Fibroblast of skin of right biceps (primary cell): ENCODE measurements at places on chromosomes 6 and 20.

DNA sequence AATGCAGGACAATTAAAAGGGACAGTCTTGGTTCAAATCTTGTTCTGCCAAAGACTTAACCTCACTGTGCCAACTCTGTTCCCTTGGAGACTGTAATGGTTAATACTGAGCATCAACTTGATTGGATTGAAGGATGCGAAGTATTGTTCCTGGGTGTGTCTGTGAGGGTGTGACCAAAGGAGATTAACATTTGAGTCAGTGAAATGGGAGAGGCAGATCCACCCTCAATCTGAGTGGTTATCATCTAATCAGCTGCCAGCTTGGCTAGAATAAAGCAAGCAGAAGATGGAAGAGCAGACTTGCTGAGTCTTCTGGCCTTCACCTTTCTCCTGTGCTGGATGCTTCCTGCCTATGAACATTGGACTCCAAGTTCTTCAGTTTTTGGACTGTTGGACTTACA, 474.4 kb downstream of the CD83 start:
- no peak for DNase-seq

GRCh38 chr6:170441316-170441715, 111.8 kb downstream of the PSMB1 start:
- peak; percentile 14 for DNase-seq

GRCh38 chr20:14685183-14685582, 347.8 kb upstream of the FLRT3 start:
- DNase-seq: no peak

DNA sequence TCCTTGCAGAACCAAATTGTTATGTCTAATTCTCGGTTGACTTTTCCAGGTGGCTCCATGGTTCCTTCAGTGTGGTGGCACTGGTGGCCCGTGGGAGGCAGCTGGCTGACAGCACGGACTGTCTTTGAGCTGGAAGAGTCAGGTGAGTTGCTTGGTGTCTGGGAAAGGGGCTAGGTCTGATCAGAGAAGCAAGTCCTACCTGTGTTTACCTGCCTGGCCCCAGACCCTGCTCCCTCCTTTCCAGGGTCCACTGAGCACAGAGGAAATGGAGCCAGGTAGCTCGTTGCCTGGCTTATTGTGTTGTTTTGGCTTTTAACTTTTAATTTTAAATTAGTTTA, 111.8 kb downstream of the BANF2 start:
- no peak for DNase-seq

DNA sequence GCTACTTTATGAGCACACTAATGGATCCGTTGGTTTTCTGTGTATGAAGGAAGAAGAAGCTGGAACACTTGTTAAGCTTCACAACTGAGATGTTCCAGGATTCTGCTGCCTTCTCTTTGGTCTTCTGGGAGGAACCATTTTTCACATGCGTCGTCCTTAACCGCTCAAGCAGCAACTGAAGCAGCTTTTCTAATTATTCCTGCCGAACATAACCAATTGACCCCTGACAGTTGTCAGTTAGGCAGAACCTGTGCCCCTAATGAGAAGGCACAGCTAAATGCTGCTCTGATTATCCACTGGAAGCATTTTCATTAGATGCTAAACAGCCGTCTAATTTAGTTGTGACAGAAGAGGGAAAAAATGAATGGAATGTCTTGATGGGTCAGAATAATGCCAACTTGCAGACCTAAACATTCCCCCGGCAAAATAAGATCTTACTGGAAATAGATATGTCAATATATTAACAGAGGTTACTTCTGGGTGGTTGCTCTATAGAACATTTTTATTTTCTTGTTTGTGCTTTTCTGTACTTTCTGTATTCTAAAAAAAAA, 85.0 kb upstream of the SMLR1 start:
- DNase-seq: peak; percentile 47

DNA sequence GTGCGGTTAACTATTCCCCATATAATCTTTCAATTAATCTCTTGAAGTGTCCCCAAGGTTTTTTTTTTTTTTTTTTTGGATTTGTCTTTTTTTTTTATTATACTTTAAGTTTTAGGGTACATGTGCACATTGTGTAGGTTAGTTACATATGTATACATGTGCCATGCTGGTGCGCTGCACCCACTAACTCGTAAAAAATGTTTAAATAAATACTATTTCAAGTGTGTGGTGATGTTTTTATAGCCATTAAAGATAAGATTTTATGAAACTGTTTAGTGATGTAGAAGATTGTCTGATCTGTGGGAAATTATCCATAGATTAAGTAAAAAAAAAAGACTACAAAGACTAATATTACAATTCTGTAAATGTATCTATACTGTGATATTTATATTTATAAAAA, 12.6 kb upstream of the HLA-DQA1 start:
- no peak for DNase-seq

- DNase-seq: no peak
Observed at GRCh38 chr6:24099181-24099580, 26.8 kb upstream of the NRSN1 start.

- DNase-seq: no peak
Observed at GRCh38 chr6:141437011-141437410, 695.7 kb upstream of the GJE1 start.

DNA sequence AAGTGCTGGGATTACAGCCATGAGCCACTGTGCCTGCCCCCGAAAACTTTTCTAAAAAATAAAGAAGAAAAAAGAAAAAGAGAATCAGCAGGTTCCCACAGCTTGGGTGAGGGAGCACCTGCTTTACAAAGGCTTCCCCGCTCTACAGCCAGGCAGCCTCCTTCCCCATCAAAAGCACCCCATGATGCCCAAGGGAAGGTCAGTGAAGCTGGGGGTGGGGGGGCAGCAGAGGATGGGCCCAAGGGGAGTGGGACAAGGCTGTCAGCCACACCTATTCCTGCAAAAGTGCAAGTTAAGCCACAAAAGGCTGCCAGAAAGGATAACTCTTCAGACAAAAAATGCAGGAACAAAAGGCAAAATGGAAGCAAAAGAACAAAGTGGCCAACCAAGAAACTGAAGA, 72.5 kb downstream of the FAM50B start:
- DNase-seq: no peak

DNA sequence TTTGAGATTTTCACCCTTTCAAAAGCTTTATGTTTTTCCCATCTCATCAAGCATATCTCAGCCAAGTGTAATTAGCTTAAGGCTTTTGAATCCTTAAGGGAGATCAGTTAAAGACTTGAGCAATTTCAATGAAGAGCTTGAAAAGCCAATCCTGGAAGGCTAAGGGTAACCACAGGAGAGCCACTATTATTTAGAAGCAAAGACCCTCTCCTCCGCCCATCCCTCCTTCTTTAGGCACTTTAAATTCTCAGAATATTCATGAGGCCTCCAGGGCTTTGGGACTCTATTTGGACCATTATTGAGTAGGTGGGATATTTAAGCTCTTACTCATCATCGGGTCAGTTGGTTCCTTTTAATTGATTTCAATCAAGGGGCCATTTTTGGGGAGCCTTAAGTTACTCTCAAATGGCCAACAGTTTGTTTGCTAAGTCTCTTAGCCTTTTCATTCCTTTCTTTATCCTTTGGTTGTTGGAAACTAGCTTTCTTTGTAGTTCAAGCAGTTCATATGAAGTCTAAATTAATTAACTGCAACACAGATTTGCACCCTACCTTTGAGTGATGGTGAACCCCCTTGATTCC, 567.2 kb downstream of the KIF16B start:
- DNase-seq: no peak

DNA sequence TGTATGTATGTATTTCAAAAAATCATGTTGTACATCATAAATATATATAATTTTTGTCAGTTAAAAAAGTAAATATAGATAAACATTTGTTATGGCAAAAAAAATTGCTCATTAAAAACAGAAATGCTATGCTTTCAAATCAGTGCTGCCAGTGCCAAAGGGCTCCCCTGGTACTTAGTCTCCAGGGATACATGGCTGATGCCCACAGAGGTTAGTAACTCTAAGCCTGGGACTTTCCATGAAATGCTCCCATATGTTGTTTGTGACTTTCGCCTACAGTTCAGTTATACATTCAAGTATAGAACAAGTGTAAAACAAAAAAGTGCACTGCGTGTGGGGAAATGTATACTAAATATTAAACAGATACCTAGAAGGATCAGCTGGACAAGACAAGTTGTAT, 104.0 kb downstream of the TENT5A start:
- DNase-seq: no peak

GRCh38 chr20:59429396-59429795, 129.0 kb downstream of the EDN3 start:
- DNase-seq: no peak

GRCh38 chr20:17998446-17998845, 29.6 kb downstream of the MGME1 start:
- no peak for DNase-seq

GRCh38 chr6:35213824-35214756, at the start of gene SCUBE3:
Gene SCUBE3, plus strand, starts transcription at chr6:35213956. Its CDS starts 463 bp downstream, at chr6:35214419.
- DNase-seq: peak; percentile 62

DNA sequence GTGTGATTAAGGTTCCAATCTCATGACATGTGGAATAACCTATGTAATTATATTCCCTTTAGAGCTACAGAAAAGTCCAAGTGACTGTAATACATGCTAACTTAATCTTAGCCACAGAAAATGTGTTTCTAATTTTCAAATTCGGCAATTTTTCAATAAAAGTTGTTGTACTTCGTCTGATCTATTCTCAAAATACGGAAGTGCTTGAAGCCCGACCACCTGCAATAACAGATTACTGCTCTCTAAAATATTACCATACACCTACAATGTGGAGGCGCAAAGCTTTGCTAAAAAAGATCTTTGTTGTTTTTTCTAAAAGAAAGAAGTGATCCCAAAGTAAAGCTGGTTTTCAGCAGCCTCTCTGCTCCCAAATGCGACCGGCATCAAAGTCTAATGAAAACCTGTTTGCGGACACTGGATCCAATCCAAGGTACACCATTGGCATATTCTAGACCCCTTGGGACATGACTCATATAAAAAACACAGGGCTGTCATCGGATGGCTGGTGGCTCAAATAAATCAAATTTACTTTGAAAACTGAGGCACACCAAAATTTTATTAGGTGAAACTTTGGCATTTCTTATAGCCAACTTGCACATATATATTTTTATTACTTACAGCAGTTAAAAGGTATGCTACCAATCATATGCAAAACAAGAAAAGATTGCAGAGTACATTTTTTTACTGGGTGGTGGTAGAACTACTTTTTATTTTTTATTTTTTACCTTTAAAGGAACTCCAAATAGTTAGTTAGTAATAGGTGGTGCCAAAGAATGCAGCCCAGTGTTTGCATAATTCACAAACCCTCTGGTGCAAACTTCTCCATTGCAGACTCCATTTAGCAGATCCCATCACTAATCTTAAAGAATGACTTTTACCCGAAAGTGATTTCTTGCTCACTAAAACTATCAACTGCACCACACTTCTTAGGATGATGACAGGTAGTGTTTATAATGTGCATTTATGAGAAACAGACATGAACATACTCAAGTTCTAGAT, 118.7 kb upstream of the TBX18 start:
- DNase-seq: peak; percentile 58

DNA sequence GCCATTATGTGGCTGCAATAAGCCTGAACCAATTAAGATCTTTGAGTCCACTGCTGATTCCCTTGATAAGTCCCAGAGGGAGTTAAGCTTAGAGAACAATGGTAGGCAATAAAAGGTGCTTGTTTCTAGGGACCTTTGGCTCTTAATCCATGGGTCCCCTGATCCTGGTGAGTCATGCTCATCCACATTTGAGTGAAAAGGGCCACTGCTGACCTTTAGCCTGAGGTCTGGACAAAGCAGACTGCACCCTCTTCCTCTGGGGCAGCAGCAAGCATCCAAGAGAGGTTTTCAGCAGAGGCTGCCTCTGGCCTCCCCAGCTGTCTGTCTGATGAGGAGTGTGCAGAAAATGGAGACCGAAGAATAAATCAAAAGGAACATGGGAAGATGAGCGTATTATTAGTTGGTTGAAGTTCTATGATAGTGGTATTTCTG, 16.1 kb upstream of the SCGN start:
- no peak for DNase-seq

- DNase-seq: peak; percentile 45
Observed at GRCh38 chr20:50193199-50193835, 2.7 kb downstream of the CEBPB start.

GRCh38 chr6:134550604-134551003, 232.7 kb upstream of the SGK1 start:
- peak; percentile 83 for DNase-seq

DNA sequence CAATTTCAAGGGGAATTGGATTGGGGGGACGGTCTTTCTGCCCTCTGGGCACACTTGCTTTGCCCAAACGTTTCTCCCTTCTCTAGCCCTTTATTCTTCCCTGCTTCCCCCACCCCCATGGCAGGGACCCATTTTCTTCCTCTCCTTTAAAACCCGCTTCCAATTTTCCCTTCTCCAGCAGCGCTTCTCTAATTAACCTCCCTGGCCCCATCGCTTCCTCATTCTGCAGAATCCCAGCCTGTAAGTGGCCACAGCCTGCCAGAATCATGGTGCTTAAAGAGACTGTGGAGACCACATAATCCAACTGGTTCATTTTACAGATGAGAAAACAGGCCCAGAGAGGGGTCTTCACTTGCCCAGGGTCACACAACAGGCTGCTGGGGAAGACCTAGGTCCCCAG, 61.4 kb downstream of the CPNE5 start:
- DNase-seq: no peak

GRCh38 chr20:33790566-33790965, 20.6 kb upstream of the CHMP4B start:
- no peak for DNase-seq

DNA sequence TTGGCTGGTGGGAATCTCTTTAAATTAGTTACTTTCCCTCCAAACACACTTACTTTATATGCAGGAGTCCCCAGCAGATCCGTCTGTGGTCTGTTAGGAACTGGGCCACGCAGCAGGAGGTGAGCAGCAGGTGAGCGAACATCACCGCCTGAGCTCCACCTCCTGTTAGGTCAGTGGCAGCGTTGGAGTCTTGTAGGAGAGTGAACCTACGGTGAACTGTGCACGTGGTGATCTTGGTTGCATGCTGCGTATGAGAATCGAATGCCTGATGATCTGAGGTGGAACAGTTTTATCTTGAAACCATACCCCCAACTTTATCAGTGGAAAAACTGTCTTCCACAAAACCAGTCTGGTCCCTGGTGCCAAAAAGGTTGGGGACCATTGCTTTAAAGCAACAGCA, 5.0 kb downstream of the SERPINB6 start:
- DNase-seq: no peak

DNA sequence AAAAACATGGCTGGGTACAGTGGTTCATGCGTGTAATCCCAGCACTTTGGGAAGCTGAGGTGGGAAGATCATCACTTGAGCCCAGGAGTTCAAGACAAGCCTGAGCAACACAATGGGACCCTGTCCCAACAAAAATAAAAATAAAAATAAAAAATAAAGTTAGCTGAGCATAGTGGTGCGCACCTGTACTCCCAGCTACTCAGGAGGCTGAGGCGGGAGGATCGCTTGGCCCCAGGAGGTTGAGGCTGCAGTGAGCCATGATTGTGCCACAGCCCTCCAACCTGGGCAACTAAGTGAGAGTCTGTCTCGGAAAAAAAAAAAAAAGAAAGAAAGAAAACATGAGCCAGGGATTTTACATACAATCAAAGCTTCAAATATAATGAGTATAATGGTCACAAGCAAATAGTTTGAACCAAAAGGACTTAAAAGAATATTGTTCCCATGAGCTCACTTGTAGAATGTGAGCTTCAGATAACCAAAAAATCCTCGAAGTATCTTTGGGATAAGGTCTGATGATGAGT, 31.1 kb downstream of the RANBP9 start:
- no peak for DNase-seq
